ENCODE measurements at places on chromosomes 2 and 18.

DNA sequence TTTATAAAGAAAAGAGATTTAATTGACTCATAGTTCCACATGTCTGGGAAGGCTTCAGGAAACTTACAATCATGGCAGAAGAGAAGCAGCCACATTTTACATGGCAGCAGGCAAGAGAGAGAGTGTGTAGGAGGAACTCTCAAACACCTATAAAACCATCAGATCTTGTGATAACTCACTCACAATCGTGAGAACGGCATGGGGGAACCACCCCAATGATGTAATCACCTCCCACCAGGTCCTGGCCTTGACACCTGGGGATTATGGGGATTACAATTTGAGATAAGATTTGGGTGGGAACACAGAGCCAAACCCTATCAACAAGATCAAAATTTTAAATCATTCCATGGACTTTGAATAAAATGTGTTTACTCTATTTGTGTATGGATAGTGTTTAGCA, 575.6 kb downstream of the ADCYAP1 start:
- no peak for DNase-seq

DNA sequence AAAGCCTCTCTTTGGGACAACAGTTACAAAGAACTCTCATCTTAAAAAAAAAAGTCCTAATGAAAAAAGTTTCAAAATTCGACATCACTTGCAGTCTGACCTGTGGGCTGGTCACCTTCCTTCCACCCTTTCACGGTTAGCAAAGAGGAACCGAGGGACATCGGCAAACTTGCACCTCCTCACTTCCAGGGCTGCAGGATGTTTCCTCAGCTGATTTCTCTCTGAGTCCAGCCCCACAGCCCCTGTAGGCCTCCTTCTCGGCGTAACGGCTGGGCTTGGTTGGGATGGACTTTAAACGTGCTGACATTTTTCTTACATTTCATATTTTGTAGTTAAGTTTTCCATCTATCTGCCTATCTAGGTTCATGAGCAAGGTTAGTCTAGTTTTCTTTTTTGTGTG, 5.7 kb upstream of the CAB39 start:
- DNase-seq = no peak

DNA sequence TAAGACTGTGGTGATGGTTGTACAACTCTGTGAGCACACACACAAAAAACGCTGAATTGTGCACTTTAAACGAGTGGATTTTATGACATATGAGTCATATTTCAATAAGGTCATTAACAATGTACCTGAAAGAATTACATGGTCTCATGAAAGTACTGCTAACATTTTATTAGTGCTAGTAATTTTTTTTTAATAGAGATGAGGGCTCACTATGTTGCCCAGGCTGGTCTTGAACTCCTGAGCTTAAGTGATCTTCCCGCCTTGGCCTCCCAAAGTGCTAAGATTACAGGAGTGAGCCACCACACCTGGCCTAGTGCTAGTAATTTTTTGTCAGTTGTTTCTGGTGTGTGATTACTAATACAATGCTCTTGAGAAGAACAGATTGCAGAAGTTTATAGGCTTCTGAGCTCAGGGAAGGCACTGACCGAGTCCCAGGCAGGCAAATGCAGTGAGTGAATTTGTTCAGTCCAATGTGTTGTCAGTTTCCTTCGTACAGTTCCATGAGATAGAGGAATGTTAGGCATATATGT, 177.0 kb downstream of the TGIF1 start:
- DNase-seq = no peak

DNA sequence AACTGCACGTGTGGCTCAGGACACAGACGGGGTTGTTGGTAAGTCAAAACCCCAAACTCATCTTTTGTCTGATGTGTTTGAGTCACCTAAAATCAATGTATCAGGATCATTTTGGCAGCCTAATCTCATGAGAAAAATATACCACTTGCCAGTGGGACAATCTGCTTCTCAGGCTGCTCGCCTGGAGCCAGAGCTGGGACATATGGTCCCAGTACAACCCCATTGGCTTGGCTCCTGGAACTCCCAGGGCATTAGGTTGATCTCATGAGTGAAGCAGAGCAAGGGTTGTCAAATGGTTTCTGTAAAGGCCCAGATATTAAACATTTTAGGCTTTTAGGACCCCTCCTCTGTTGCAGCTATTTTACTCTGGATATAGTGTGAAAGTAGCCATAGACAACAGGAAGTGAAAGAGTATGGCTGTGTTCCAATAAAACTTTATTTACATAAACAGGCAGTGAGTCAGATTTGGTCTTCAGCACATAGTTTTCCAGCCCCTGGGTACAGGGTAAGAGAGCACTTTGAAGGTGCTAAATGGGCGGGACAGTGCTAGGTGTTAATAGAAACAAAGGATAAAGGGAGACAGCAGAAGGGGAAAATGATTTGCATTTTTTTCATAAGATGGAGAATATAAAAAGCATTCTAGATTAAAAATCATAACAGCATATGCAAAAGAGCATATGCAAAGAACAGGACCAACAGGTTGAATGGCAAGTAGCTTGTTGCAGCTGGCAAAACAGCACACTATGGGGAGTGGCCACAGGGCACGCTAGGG, 290.8 kb downstream of the KCNS3 start:
- no peak for DNase-seq

DNA sequence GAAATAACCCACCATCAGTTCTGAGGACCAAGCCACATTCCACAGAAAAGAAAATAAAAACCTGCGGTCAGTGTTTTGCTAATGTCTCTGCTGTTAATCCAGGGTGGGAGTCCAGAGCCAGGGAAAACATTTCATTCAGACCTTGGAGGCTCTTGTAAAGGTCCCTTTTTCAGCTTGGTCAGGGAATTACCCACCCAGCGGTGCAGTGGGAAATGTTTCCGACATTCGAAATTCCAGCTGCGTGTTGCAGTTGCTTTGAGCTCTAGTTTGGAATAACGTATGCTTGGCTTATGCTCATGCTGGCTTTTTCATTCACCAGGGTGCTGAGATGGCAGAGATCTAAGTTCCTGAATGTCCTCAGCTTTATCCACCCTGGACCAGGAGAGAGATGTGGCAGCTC, 219.1 kb downstream of the TRIB2 start:
- no peak for DNase-seq

DNA sequence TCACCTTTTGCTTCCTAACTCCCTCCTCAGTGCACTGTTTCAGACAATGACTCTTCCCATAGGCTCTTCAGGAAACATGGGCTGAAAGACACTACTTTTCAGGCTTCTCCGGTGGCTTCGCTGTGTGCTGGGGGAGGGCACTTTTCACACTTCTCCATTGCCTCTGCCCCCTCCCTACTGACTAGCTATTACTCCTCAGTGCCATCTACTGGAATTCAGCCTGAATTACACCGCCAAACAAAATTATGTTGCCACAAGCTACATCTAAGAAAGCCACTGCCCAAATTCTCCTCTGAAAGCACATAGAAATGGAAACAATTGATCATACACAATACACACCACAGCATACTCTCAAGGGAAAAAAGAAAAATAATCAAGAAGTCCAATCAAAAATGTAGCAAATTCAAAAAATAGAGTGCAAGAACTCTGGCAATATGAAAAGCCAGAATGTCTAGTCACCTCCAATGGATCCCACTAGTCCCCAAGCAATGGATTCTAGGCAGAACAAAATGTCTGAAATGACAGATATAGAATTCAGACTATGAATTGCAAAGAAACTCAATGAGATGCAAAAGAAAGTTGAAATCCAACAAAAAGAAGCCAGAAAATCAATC, 1139.4 kb upstream of the GYPC start:
- DNase-seq = no peak

Measured in stimulated activated CD4-positive, alpha-beta T cell treated with anti-CD3 and anti-CD28 coated beads, Interleukin-4, amount 100 ng/mL, for 24 hours (primary cell).